Activated CD8-positive, alpha-beta T cell treated with anti-CD3 and anti-CD28 coated beads for 36 hours (primary cell): ENCODE measurements at places on chromosomes 1 and 21. TPM values are rescaled to one million over a fixed set of nuclear protein-coding genes. Genes with fewer than 3 reads are reported as not detected.

DNA sequence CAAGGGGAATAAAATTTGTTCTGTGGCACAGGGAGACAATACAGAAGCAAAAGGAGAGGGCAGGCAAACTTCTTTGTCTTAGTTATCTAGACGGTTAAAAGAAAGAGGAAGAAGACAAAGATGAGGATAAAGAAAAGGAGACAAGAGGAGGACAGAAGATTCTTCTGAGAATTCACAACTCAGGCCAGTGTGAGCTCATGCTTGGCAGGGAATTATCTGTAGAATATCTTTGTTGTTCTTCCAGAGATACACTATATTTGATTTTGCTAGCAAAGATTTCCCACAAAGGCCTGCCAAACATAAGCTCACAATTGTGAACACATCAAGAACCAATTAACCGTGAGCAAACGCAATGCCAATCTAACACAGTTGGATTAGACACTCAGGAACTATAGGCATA, 21.4 kb downstream of the SLC16A1 start:
- no peak for DNase-seq

DNA sequence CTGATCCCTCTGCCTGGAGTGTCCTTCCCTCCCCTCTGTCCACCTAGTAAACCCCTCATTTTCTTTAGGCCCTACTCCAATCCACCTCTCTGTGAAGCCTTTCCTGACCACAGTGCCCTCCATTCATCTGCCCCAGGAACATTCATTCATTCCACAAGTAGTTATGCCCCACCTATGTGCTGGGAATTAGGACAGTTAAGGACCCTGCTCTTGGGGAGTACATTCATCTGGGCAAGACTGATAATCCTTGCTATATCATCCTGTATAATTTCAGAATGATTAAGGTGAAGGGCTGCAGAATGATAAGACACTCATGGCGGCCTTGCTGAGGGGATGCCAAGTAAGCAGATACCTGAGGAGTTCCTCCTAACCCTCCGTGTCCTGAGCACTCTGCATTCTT, 10.3 kb upstream of the FAM20B start:
- no peak for DNase-seq

DNA sequence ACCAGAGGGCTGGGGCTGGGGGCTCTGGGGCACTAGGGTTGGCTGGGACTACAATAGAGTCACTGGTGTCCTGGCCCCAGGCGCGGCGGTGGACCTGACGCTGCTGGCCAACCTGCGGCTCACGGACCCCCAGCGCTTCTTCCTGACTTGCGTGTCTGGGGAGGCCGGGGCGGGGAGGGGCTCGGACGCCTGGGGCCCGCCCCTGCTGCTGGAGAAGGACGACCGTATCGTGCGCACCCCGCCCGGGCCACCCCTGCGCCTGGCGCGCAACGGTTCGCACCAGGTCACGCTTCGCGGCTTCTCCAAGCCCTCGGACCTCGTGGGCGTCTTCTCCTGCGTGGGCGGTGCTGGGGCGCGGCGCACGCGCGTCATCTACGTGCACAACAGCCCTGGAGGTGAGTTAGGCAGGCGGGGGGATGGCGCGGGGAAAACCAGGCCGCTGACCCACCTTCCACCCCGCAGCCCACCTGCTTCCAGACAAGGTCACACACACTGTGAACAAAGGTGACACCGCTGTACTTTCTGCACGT, 4.1 kb downstream of the TIE1 start:
- DNase-seq, result no peak

- no peak for DNase-seq
These were observed 917 bp upstream of the LIX1L start for GRCh38 chr1:145958734-145959133.

- DNase-seq, result no peak
These were observed 3.0 kb downstream of the TSPAN2 start for GRCh38 chr1:115086176-115086830.

GRCh38 chr1:59605184-59605583, 209.6 kb upstream of the HOOK1 start:
- no peak for DNase-seq

DNASE2B gene
- total RNA-seq, result not detected

EDN2 gene
- not detected for total RNA-seq

HMCN1 gene
- total RNA-seq, result not detected

DNA sequence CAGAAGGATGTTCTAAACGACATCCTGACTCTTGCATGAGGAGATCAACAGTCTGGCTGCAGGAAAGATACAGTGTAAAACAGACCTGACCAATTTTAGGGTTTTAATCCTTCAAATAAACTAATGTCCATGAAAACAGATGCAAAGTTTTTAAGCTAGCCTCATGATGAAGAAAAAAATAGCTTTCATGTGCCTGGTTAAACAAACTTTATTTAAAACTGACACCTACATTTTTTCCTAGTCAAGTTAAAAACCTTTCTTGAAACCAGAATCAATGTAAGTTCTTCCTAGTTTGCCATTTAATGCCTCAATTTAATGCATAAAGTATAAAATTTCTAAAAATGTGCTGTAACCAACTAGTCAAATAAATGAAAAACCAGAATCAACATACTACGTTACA, 2.9 kb downstream of the WDR26 start:
- DNase-seq, result no peak

OR2T4 gene
- not detected for total RNA-seq

- no peak for DNase-seq
These were observed 382.1 kb downstream of the BRINP3 start for GRCh38 chr1:190095596-190095995.

DNA sequence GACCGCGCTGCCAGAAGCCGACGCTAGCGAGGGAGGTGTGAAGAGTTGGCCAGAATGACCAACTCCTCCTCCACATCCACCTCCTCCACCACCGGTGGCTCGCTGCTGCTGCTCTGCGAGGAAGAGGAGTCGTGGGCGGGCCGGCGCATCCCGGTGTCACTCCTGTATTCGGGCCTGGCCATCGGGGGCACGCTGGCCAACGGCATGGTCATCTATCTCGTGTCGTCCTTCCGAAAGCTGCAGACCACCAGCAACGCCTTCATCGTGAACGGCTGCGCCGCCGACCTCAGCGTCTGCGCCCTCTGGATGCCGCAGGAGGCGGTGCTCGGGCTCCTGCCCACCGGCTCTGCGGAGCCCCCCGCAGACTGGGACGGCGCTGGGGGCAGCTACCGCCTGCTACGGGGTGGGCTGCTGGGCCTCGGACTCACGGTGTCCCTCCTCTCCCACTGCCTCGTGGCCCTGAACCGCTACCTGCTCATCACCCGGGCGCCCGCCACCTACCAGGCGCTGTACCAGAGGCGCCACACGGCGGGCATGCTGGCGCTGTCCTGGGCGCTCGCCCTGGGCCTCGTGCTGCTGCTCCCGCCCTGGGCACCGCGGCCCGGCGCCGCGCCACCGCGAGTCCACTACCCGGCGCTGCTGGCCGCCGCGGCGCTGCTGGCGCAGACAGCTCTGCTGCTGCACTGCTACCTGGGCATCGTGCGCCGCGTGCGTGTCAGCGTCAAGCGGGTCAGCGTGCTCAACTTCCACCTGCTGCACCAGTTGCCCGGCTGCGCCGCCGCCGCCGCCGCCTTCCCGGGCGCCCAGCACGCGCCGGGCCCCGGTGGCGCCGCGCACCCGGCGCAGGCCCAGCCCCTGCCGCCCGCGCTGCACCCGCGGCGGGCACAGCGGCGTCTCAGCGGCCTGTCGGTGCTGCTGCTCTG, 1.2 kb downstream of the GPR88 start:
- DNase-seq, result peak; percentile 47

GRCh38 chr1:9269078-9269501, 23.6 kb upstream of the SPSB1 start:
- DNase-seq, result no peak

DNA sequence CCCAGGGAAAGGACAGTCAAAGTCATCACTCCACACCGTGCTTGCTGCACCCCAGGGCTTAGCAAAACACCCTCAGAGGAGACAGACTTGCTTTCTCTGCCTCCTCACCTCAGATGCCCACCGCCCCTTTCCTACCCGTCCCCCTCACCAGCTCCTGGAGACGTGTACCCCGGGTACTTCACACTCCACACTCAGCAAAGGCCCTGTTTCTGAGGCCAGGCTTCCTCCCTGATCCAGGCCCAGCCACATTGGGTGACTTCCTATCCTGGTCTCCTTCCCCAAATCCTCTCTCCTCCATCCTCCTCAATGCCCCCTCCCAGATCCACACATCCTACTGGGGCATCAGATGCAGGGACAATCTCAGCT, 116.7 kb downstream of the DMRTB1 start:
- DNase-seq, result no peak

- DNase-seq, result peak; percentile 59
These were observed 37.3 kb downstream of the CHAF1B start for GRCh38 chr21:36422279-36423098.

GRCh38 chr1:227732586-227733308, 2.4 kb downstream of the JMJD4 start:
- DNase-seq, result no peak

DNA sequence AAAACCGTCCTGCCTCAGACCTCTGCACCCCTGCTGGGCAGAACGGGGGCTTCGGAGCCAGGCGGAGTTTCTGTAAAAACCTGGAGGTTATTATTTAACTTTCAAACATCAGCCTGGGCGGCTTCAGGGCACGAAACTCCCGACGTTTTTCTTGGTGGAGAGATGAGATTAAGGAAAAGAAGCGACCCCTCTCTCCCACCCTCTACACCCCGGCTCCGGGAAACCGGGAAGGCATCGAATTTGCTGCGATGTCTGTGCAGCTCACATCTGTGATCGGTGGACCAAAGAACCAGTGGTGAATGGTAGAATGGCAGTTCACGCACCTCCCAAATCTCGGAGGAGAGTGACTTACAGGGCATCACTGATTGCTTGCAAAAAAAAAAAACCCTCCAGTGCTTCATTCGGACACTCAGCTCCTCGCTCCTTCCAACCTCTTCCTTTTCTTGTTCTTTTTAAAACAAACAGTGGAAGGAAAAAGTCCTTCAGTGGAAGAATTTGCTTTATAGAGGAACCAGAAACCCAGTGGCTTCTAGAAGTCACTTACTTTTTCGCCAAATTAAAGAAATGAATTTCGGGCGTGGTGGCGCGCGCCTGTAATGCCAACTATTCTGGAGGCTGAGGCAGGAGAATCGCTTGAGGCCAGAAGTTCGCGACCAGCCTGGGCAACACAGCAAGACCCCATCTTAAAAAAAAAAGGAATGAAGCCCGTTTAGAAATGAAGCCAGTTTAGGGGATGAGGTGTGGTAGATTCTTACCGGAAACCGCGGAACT, 884 bp downstream of the PHACTR4 start:
- peak; percentile 52 for DNase-seq

DNA sequence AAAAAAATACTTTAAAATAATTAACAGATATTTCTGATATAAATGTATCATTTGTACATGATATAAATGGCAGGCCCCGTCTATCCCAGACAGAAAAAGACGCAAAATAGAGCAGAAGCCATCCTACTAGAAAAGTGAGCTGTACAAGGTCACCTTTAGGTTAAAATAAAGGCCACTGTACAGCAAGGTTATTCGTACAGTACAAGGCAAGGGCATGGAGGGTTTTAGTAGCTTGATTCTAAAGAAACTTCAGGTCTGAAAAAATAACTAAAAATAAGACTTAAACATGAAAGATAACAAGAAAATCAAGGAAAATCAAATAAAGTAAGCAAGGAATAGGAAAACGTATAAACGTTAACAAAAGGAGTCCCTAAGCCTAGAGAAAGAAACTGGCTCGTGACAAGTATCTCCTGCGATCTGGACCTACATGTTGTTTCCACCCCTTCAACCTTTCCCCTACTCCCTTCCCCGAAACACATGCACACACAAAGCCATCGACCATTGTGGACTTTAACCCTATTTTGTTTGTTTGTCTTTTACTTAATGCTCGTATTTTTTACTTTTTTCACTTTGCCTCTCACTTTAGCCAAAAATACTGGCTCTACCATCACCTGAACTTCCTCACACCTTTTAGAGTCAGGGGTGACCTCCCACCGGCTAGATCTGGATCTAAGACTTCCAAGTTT, 26.5 kb upstream of the SLC30A10 start:
- no peak for DNase-seq

GRCh38 chr1:17919525-17920439, 164.6 kb downstream of the ACTL8 start:
- peak; percentile 23 for DNase-seq

DPYD gene
- total RNA-seq, result 10.7 TPM

DNA sequence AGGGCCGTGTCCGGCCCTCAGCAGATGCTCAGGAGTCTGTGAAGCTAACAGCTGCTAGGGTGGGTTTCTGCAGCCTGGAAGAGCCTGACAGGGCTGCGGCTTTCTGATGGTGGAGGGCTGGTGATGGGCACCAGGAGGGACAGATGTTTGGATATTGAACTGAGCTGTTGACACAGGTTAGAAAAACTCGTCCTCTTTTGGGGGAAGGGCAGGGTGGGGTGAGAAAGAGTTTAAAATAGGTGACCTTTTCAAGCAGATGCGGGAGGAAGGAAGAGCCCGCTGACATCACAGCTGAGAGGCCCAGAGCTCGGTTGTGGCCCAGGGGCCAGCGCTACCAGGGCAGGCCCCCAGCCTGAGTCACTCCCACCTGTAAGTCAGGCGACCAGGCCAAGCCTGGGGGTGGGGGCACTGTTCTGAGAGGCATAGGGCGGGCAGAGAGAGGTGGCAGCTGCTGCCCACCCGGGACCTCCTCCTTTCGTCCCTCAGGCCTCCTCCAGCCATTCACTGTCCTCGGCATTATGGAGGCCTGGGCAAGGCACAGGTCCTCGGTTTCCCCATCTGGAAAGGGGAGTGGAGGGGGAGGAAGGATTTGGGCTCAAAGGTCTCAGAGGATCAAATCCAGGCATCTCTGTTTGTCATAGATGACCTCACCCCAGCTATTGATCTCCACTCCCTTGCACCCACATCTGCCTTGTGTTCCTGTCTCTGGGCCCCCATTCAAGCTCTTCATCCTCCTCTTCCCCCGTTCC, 32.3 kb upstream of the ID3 start:
- peak; percentile 96 for DNase-seq

FMO4 gene
- total RNA-seq, result 1.6 TPM

DNA sequence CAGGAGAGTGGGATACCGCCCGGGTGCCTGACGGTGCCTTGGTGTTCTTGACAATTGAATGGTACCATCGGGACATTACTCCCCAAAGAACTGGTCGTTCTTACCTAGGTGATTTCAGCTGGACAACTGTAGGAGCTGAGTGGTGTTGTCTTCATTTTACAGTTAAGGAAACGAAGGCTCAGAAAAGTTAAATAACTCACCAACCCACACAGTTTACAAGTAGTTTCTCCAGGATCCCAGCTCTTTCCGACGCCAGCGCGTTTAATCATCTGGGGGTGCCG, 1.6 kb downstream of the PIK3CD start:
- peak; percentile 28 for DNase-seq

CYP4A22 gene
- not detected for total RNA-seq

LEPR gene
- total RNA-seq, result 3.0 TPM

DNA sequence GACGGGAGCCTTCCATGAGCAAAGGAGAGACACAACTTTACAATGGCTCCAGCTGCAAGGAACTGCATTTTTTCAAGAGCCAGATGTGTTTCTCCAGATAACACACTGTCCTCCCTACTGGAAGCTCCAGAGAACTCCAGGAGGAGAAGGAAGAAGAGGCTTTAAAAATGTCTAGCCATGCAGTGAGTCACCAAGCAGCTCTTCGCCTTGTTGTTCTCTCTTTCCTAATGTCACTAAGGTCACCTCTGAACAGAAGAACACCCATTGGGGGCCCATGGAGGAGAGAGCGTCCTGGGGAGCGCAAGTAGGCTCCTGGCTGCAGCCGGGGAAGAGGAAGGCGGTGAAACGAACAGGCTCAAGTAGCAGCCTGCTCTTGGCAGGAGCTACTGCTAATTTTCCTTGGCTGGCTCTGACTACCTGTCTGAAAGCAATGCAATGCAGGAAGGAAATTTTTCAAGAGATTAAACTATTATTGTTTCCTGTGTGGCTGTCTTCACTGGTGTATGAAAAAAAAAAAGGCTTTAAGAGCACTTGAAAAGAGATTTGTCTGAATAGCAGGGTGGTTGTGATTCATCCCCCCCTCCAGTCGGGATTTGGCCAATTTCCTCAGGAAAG, 321.9 kb downstream of the SETD4 start:
- no peak for DNase-seq

MSH4 gene
- total RNA-seq, result 0.32 TPM

ADAM30 gene
- total RNA-seq, result not detected
